ENCODE measurements at places on chromosomes 16 and 17. TPM values are rescaled to one million over a fixed set of nuclear protein-coding genes. Genes with fewer than 3 reads are reported as not detected.
A peak's percentile ranks its signal among the peaks of the same experiment; 100 is the strongest.

- DNase-seq = no peak
Observed at GRCh38 chr16:50801036-50801435, 59.1 kb downstream of the CYLD start.

DNA sequence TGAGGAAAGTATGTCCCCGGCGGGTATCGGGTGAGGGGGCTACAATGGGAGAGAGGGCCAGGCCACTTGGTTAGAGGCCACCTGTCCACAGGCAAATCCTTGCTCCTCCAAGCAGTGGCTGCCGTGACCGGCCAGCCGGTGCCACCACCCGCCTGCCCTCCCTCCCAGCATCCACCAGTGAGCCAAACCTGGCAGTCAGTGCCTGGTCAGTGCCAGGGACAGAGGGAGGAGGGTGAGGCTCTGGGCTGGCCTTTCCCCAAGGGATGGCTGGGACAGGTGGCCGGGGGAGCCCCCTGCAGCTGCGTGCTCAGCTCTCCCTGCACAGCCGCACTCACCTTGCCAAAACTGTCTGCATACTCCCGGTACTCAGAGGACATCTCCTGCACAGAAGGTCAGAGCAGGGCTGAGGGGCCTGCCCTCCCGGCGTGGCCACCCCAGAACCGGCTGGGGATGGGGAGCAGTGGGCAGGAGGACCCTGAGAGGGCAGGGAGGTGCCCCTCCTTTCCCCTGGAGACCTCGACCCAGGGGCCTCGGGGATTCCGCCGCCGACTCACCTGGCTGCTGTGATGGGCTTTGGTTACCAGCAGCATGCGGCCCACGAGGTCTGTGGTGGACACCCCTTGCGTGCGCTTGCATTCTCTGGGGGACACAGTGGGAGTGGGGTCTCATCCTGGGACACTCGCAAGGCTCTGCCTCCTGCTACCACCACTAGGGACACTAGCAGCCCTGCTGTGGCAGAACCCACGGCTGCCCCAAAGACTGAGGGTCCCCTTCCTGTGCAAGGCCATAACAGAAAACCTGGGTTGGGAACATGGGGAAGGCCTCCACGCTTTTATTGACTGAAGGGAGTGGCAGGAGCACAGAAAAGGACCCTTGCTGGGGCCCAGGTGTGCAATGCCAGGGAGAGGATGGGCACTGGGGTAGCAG lies 3.7 kb downstream of the PCYT2 start:
- no peak for DNase-seq

The MT1G gene
- not detected for total RNA-seq

The CD300A gene
- total RNA-seq = 142 TPM

The G6PC1 gene
- total RNA-seq = not detected

GRCh38 chr16:48918520-48919258 lies 308.7 kb upstream of the N4BP1 start:
- no peak for DNase-seq

DNA sequence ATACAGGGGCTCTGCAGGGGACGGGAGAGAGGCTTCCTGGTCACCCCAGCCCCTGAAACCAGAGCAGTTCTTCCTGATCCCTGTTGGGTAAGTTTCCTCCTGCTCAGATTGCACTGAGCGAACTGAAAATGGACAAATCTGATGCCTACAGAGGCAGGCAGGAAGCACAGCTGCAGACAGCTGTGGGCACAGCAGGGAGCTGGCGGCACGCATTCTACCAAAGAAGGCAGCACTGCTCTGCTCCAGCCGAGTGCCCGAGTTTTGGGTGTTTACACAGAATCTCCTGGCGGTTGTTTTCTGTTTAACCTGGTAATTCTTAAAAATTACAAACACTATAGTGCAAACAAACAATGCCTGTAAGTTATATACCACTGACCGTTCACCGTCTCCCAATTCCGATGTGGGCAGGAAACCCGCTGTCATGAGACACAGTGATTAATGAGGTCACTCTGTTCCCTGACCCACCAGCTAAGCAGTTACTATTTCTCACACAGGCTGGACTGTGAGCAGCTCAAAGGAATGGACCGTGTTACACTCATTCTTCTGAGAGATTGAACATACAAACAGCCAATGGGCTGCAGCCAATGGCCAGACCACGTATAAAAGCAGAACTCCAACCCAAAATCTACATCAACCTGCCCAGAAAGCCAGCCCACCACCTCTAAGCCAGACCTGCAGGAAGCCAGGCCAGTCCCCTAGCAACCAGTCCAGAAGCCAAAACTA lies 25.5 kb downstream of the NSMCE1 start:
- DNase-seq = peak; percentile 82

DNA sequence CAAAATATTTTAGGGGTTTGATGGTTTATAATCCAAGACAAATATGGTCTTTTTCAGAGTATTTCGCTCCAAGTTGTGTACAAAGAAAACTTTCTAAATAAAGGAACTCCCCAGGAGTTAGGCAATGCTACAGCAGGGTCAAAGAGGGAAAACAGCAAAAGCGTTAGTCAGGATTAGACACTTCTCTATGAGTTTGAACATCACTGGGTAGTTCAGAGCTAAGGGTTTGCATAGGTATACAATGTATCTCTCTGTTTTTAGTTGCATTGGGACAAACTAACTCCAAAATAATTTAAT lies 34.8 kb downstream of the FAM20A start:
- DNase-seq = no peak

- peak; percentile 83 for DNase-seq
Observed at GRCh38 chr17:18377437-18378204, at the start of gene EVPLL. Gene EVPLL, plus strand, starts transcription at chr17:18377778. Its CDS starts 3,160 bp downstream, at chr17:18380938.

DNA sequence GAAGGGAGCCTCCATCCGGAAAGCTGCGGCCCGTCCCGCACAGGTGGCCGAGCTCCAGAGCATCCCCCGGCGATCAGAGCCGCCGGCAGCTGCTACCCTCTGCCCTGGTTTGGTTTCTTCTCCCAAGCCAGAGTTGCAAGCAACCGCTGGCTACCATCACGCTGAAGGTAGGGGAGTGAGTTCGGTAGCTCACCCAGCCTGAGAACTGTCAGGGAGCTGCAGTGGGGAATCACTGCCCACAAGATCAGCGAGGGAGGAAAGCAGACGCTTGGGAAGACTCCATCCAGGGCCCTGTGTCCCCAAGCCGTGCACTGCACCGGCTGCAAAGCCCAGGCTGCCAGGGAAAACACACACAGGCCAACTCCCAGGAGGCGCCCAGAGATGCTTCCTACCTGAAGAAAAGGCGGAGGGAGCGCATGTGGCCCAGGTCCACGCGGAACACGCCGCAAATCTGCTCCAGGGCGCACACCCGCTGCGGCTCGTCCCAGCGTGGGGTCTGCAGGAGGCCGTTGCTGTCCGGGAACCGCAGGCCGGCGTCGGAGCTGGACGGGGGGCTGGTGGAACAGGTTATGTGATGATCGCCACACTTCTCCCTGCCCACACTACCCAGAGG lies 83.3 kb downstream of the TBC1D16 start:
- DNase-seq = no peak

GRCh38 chr17:42618442-42619150 lies 9.1 kb downstream of the TUBG1 start:
- no peak for DNase-seq

DNA sequence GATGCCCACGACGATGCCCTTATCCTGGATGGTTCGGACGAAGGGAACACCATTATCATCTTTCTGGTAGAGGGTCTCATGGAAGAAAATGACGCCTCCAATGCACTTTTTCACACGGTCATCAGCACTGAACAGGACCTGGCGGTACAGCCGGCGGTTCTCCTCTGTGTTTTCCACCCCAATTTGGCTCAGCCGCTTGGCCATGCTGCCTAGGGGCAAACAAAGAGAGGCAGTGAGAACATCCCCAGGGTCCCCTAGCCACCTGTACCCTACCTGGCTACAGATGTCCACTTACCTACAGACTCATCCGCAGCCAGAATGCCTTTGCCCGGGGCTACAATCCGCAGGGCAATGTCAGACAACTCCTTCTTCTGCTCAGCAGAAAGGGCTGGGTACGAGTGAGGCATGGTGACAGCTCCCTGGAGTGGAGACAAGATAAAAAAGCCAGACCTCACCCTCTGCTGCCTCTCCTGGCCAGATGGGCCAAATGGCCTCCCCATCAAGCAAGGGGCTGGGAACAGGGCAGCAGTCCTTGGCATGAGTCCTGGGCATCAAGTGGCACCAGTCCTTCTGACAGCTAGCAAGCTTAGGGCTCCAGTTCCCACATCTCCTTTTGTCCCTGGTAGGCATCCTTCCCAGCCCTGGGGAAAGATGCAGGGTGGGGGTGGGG lies 1.4 kb downstream of the ALDOC start:
- no peak for DNase-seq

GRCh38 chr16:4270595-4270994 lies 2.2 kb downstream of the TFAP4 start:
- DNase-seq = no peak

The VMP1 gene
- 318 TPM for total RNA-seq

- DNase-seq = no peak
Observed at GRCh38 chr17:50101346-50102163, 6.4 kb downstream of the PDK2 start.

GRCh38 chr16:82582975-82583374 lies 43.8 kb upstream of the CDH13 start:
- no peak for DNase-seq

The TADA2A gene
- total RNA-seq = 13.7 TPM

DNA sequence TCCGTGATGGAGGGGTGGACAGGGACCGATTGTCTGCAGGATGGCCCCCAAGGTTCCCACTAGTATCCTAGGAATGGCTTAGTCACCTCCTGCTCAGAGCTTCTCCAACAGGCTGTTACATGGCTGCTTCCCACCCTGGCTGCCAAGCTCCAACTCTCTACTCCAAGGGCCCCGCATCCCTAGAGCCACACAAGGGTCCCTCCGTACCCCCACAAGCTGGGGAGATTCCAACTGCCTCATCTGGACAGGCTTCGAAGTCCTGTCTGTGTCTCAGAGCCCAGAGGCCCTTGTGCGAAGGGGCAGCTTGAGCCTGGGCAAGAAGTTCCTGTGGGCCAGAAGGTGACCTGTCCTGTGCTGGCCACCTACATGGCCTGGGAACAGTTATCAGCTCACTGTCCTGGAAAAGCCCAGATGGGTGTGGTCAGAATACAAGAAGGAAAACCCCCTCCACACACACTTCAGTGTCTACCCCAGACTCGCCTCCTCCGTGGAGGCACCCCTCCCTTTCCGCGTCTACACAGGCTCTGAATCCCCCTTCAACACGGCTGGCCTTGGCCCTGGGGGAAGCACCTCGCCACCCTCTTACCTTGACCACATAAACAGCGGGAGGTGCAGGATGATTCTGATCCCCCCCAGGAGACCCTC lies 586 bp downstream of the MEAK7 start:
- DNase-seq = peak; percentile 77

GRCh38 chr17:20955427-20956323 lies 87.1 kb downstream of the USP22 start:
- DNase-seq = no peak

DNA sequence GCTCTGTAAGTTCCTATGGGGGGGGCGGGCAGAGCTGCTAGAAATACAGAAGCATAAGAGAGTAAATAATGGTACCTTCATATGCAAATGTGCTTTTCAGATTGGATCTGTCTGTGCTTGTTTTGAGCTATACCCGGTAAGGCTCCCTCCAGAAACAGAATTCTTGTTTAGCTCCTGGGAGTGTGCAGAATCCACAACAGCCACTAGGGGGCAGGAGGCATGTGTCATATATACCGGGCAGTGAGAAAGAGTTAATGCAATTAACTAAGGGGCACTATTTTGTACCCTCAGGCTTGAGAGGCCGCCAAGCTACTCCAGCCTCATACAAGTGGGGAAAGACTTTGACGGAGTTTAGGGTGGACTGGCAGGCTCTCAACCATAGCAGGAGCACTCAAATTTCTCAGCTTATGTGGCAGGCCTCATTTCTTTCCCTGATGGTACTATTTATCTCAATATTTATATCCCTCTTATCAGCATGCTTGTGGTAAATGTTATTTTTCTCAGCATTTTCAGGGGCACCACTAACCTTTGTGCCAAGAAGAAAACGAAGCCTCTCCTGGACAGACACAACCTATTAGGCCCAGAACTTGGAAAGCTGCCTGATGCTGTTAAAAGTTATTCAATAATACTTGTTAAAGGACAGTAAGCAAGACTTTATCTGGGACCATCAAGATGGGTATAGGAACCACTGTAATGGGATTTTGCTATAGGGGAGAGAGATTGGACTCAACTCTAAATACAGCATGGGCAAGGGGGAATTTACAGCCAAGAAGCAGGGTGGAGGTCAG lies 10.7 kb upstream of the CENPV start:
- peak; percentile 82 for DNase-seq

GRCh38 chr17:17381446-17382064 lies 78.4 kb downstream of the NT5M start:
- DNase-seq = no peak

- peak; percentile 90 for DNase-seq
Observed at GRCh38 chr17:29592850-29593551, at the start of gene ANKRD13B. Gene ANKRD13B, plus strand, starts transcription at chr17:29593132. Its CDS starts 490 bp downstream, at chr17:29593622.

DNA sequence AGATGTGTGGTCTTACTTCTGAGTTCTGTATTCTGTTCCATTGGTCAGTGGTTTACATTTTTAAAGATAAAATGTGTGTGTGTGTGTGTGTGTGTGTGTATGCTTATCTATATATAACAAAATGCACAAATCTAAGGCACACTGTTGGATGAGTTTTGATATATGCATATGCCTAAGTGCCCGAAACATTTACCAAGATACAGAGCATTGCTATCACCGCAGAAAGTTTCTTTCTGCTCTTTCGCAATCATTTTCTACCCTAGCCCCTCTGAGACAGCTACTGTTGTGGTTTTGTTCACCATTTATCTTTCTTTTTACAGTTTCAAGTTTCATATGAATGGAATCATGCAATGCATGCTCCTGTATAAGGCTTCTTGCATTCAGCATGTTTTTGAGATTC lies 97.0 kb downstream of the MRTFB start:
- no peak for DNase-seq

The GRIN2C gene
- total RNA-seq = not detected

The DCAKD gene
- 19.6 TPM for total RNA-seq

The DOC2B gene
- total RNA-seq = 3.0 TPM

DNA sequence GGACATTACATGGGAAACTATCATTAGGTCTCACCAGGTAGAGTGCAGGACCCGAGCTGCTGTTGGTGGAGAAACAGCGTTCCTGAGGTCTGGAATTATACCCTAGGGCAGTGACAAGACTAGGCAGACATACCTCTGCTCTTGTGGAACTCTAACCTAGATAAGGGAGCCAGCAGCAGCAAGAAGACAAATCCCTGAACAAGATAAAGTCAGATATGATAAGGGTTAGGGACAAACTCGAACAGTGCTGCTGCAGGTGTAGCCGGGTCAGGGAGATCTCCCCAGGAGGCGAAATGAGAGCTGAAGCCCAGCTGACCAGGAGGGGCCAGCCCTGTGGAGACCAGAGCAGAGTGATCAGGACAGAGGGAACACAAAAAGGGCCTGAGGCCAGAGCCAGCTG lies 34.7 kb downstream of the ARSG start:
- DNase-seq = no peak

DNA sequence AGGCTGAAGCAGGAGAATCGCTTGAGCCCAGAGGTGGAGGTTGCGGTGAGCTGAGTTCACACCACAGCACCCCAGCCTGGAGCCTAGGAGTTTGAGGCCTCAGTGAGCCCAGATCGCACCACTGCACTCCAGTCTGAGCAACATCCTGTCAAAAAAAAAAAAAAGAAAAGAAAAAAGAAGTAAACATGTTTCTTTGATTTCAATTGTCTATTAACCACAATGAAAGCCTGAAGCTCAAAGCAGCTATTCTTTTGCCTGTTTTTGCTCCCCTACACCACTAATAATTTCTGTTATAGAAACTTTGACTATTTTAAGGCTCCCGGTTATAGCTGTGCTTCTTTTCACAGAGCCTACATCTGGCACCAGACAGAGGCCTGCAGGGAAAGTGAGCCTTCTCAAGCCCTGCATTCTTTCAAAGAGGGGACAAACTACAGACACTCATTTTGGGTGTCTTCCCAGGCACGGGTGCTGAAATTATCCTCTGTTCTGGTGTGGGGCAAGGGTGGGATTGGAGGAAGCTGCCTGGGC lies 14.2 kb upstream of the SLC52A1 start:
- peak; percentile 87 for DNase-seq
